Left ventricle myocardium inferior (tissue), 1 donor: ENCODE measurements at places on chromosomes 13 and 19. TPM values are rescaled to one million over a fixed set of nuclear protein-coding genes. Genes with fewer than 3 reads are reported as not detected.

Gene OBI1
- 10.0 TPM for total RNA-seq

Gene PPAN
- 23.6 TPM for total RNA-seq

Gene MATK
- 0.14 TPM for total RNA-seq

GRCh38 chr19:30309176-30309575 is 63.0 kb upstream of the ZNF536 start:
- no peak overlapping the region for H3K27ac ChIP-seq
- peaks cover 37% of the 10 kb centered on the region for H3K27me3 ChIP-seq
- H3K4me1 ChIP-seq, result no peaks in the 10 kb centered on the region
- DNase-seq, result no peak
- H3K4me3 ChIP-seq, result no peak overlapping the region

DNA sequence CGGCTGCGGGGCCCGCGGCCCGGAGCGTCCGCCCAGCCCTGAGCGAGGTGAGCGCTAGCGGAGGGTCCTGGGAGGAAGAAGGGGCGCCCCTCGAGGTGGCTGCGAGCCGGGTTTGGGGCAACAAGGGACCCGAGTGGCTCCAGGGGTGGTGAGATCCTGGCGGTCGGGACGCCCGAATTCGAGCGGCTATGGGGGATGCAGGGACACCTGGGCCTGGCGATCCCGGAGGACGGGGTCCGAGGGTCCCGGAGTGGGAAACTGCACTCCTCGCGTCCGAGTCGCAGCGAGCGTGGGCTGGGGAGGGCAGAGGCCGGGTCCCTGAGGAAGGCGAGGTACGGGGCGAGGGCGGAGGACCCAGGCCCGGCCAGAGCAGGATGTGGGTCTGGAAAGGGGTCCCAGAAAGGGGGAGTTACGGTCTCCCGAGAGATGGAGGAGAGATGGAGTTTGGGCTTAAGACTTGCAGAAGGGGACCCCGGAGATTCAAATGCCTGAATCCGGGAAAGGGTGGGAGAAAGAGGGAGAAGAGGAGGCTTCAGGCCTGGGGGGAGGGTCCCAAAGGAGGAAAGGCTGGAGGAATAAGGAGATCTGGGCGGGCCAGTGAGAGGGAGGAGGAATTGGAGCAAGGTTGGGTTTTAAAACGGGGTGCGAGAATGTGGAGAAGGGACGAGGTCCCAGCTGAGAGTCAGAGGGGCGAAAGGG is 542 bp downstream of the CACNG7 start:
- no peak overlapping the region for H3K4me3 ChIP-seq
- no peaks in the 10 kb centered on the region for H3K36me3 ChIP-seq
- DNase-seq, result no peak
- H3K27me3 ChIP-seq, result peaks cover 96% of the 10 kb centered on the region
- no peak overlapping the region for H3K27ac ChIP-seq
- peaks cover 17% of the 10 kb centered on the region for H3K4me1 ChIP-seq

DNA sequence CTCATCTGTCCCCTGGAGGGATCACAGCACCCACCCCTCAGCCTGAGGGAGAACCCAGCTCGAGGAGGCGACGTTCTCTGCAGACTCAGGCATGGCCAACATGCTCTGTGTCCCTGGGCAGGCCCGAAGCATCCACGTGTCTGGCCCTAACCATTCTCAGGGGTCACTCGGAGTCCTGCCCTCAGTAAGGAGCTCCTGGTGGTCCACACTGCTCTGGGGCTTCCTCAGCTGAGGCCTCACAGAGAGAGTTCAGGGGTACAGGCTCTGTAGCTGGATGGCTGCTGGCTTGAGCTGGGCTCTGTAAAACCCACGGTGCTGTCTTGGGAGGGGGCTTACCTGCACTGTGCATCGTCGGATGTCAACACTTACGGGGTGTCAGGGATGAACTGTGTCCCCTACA is 4.4 kb upstream of the SIGLEC8 start:
- H3K4me1 ChIP-seq, result no peaks in the 10 kb centered on the region
- no peaks in the 10 kb centered on the region for H3K36me3 ChIP-seq
- DNase-seq, result no peak
- peaks cover 78% of the 10 kb centered on the region for H3K27me3 ChIP-seq

GRCh38 chr19:35790981-35791813 is 15.8 kb downstream of the ARHGAP33 start:
- H3K4me3 ChIP-seq, result no peak overlapping the region
- no peaks in the 10 kb centered on the region for H3K36me3 ChIP-seq
- no peak for DNase-seq
- H3K27me3 ChIP-seq, result peaks cover 39% of the 10 kb centered on the region

GRCh38 chr19:32672841-32673240 is 2.1 kb downstream of the ANKRD27 start:
- peaks cover 22% of the 10 kb centered on the region for H3K27me3 ChIP-seq
- peaks cover 11% of the 10 kb centered on the region for H3K36me3 ChIP-seq
- no peak overlapping the region for H3K4me3 ChIP-seq
- H3K4me1 ChIP-seq, result peaks cover 92% of the 10 kb centered on the region
- no peak overlapping the region for H3K27ac ChIP-seq
- DNase-seq, result no peak

DNA sequence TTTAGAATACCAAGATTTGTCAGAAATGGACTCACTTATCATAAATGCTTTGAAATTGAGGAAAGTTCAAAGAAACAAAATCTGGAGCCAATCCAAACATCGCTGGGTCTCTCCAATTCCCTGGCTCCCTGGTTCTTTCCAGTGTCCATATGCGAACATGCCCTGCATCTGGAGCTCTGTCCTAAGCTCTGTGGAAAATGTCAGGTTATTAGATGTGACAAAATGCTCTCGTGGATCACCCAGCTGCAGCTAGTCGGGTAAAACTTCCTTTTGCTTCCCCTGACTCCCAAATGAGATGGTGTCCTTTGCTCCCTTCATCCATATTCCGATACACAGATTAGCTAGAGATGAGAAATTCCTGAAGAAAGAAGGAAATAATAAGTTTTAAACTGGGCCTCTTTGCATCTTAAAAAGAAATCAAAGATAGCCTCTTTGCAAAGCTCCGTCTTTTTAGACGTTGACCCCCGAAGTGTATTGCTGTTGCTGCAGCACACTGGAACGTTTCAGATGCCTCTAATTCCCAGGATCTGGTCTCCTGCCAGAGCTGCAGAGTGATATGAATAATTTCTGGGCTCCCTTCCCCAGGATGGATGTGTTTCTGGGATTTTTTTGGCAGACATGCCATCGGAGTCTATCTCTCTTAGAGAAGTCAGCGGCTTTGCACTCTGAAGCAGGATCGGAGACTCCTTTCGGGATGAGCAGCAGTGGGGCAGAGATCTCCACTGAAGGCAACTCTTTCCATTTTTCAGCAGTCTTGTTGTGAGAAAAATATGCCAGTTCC is 102.9 kb downstream of the TEX26 start:
- DNase-seq, result no peak
- H3K4me1 ChIP-seq, result peaks cover 6% of the 10 kb centered on the region
- H3K4me3 ChIP-seq, result no peak overlapping the region
- H3K27me3 ChIP-seq, result peaks cover 63% of the 10 kb centered on the region
- H3K27ac ChIP-seq, result no peak overlapping the region

GRCh38 chr19:38517321-38517720 is 83.8 kb downstream of the RYR1 start:
- H3K4me3 ChIP-seq, result no peak overlapping the region
- H3K27ac ChIP-seq, result no peak overlapping the region
- no peak for DNase-seq
- H3K36me3 ChIP-seq, result no peaks in the 10 kb centered on the region
- peaks cover 6% of the 10 kb centered on the region for H3K4me1 ChIP-seq

- peak overlapping the region; percentile 98 for H3K4me3 ChIP-seq
- H3K4me1 ChIP-seq, result peaks cover 86% of the 10 kb centered on the region
- no peak for DNase-seq
- H3K36me3 ChIP-seq, result peaks cover 20% of the 10 kb centered on the region
Measured at GRCh38 chr19:49639401-49640112, 386 bp downstream of the RRAS start.

GRCh38 chr13:98461486-98462240 is 115.2 kb downstream of the STK24 start:
- no peak overlapping the region for H3K4me3 ChIP-seq
- no peak overlapping the region for H3K27ac ChIP-seq
- peaks cover 52% of the 10 kb centered on the region for H3K4me1 ChIP-seq
- DNase-seq, result peak; percentile 11
- H3K27me3 ChIP-seq, result no peaks in the 10 kb centered on the region
- peaks cover 66% of the 10 kb centered on the region for H3K36me3 ChIP-seq

- peak within 1 kb of the TSS; percentile 87 for H3K4me3 ChIP-seq
- H3K36me3 ChIP-seq, result no peaks in the 10 kb centered on the region
- peaks cover 34% of the 10 kb centered on the region for H3K4me1 ChIP-seq
Measured at GRCh38 chr19:33302175-33302973, at the start of gene CEBPA. CEBPA (minus strand) TSS chr19:33302534; CDS start chr19:33302414, 120 bp downstream.

DNA sequence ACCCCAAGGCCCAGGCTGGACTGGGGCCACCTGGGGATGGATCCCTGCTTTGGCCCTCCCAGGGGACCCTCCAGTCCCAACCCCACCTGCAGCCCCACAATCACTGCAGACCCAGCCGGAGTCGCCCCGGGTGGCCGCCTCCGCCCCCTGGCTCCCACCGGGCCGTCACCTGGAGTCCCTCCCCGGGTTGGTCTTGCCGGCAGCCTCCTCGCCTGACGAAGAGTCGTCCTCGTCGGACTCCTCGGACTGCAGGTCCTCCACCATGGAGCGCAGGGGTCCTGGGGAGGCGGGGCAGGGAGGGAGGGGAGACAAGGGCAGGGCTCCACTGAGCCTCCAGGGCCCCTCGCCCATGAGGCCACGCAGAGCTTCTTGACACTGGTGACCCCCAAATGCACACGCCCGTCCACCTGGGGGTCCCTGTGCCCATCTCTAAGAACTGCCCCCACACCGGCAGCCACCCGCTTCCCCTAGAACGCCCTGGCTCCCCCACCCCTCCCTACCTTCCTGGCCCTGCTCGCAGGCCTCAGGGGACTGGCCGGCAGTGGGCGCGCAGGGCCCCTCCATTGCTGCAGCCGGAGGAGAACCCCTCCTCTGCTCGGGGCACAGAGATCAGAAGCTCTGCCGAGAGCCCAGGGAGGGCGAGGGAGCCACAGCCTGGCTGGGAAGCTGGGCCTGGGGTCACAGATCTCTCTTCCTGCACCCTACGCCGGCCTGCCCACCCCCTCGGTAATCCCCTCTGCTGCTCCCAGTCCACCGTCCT is 63.4 kb downstream of the MLLT1 start:
- peaks cover 52% of the 10 kb centered on the region for H3K4me1 ChIP-seq
- no peak overlapping the region for H3K4me3 ChIP-seq
- peak overlapping the region; percentile 29 for H3K27ac ChIP-seq
- H3K36me3 ChIP-seq, result peaks cover 48% of the 10 kb centered on the region
- H3K27me3 ChIP-seq, result no peaks in the 10 kb centered on the region
- DNase-seq, result no peak

DNA sequence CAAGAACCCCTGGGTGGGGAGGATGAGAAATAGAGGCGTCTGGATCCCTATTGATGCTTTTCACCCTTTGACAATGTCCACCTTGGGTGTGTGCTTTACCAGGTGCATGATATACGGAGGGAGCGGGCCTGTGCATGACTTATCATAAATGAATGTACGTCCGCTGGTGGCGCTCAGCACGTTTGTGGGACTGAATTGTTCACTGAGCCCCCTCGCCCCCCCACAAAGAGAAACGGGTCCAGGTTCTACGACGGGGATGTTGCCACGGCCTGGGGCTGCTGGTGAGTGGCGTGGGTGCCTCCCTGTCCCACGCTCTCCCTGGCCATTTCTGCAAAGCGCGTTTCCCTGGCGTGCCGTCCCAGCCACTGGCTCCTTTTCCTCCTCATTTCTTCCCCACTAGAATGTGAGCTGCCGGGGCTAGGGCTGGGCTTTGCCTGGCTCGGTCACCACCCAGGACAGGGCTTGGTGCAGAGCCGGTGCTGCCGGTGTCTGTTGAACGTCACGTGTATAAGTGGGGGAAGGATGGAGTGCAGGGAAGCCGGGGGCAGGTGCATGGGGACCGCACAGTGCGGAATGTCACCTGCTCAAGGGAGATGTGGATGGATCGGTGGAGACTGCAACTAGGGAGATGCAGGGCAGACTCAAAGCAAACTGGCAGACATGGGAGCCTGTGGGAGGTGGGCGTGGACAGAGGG is 21.6 kb downstream of the LRRC4B start:
- H3K4me1 ChIP-seq, result peaks cover 8% of the 10 kb centered on the region
- H3K27ac ChIP-seq, result no peak overlapping the region
- peaks cover 56% of the 10 kb centered on the region for H3K27me3 ChIP-seq

DNA sequence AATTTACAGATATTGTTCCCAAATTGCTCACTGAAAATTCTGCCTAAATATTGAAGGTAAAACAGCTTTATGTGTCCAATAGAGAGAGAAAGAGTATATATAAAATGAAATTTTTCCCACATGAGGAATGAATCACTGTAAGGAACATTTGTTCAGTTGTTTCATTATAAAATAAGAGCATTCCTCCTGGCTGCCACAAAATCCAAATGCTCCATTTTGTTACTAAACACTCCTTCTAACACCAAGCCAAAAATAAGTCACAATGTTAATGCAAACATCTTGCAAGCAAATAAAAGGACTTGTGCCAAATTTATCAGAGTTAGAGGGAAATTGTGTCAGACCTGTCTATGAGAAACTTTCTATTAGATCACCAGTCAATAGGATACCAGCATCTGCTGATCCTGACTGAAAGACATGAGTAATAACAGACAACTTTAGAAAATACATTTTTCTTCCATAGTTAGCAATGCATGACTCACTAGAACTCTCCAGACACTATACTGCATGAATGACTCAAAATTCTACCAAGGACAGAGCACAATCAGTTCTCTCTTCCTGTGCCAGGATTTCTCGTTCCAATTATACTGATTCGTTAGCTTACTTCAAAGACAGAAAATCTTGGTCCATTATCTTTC is 83.5 kb upstream of the FNDC3A start:
- no peaks in the 10 kb centered on the region for H3K36me3 ChIP-seq
- H3K27me3 ChIP-seq, result no peaks in the 10 kb centered on the region
- peaks cover 7% of the 10 kb centered on the region for H3K4me1 ChIP-seq
- no peak for DNase-seq
- H3K4me3 ChIP-seq, result no peak overlapping the region

DNA sequence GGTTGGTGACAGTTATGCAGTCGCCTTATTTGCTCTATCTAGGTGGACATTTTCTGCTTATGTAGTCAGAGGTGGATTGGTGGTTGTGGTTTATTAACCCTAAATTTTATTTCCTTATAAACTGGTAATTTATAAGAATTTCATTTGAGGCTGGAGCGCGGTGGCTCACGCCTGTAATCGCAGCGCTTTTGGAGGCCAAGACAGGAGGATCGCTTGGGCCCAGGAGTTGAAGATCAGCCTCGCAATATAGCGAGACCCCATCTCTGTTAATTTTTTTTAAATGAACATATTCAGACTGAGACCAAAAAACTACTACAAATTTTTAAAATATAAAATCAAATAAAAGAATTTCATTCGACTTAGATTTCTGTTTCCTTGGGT is 810 bp downstream of the ZNF627 start:
- no peaks in the 10 kb centered on the region for H3K27me3 ChIP-seq
- H3K4me1 ChIP-seq, result peaks cover 33% of the 10 kb centered on the region
- no peaks in the 10 kb centered on the region for H3K36me3 ChIP-seq
- H3K4me3 ChIP-seq, result peak overlapping the region; percentile 92
- no peak for DNase-seq
- H3K27ac ChIP-seq, result peak overlapping the region; percentile 94

GRCh38 chr13:23754506-23754905 is 134.7 kb downstream of the MIPEP start:
- H3K36me3 ChIP-seq, result no peaks in the 10 kb centered on the region
- no peak overlapping the region for H3K4me3 ChIP-seq
- peaks cover 28% of the 10 kb centered on the region for H3K4me1 ChIP-seq
- no peak for DNase-seq
- no peaks in the 10 kb centered on the region for H3K27me3 ChIP-seq

GRCh38 chr13:113420833-113421600 is 32.3 kb downstream of the ADPRHL1 start:
- H3K27me3 ChIP-seq, result no peaks in the 10 kb centered on the region
- no peaks in the 10 kb centered on the region for H3K4me1 ChIP-seq
- peaks cover 43% of the 10 kb centered on the region for H3K36me3 ChIP-seq
- no peak overlapping the region for H3K27ac ChIP-seq
- DNase-seq, result no peak

- H3K36me3 ChIP-seq, result no peaks in the 10 kb centered on the region
- peak; percentile 92 for DNase-seq
- H3K4me1 ChIP-seq, result peaks cover 38% of the 10 kb centered on the region
- peak within 1 kb of the TSS; percentile 84 for H3K27ac ChIP-seq
- peak within 1 kb of the TSS; percentile 84 for H3K4me3 ChIP-seq
Measured at GRCh38 chr13:24160458-24161009, at the start of gene SPATA13. SPATA13 (plus strand) TSS chr13:24160720; CDS start chr13:24222930, 62,210 bp downstream.
